Right cardiac atrium (tissue), 5 donors: ENCODE measurements at places on chromosomes 1 and 21.

- DNase-seq: no peak
These were observed 8.2 kb downstream of the MUL1 start for GRCh38 chr1:20499718-20500117.

DNA sequence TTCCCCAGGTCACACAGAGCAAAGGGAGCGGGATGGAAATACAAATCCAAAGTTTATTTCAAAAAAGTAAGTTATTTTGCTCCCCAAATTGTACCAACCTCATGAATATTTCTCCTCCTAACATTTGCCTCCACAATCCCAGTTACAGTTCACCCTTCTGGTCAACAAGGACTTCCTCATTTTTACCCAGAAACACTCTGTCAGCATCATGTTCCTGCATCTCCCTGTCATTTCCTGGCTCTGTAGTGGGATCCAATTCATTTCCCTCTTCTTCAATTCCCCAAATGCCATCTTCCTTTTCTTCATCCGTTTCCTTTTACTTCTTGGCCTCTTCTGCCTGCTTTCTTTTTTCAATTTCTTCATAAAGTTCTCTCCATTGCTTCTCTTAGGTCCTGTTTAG, 32.0 kb upstream of the EPS15 start:
- no peak for DNase-seq

- DNase-seq: no peak
These were observed 121.5 kb upstream of the SOD1 start for GRCh38 chr21:31537872-31538576.

DNA sequence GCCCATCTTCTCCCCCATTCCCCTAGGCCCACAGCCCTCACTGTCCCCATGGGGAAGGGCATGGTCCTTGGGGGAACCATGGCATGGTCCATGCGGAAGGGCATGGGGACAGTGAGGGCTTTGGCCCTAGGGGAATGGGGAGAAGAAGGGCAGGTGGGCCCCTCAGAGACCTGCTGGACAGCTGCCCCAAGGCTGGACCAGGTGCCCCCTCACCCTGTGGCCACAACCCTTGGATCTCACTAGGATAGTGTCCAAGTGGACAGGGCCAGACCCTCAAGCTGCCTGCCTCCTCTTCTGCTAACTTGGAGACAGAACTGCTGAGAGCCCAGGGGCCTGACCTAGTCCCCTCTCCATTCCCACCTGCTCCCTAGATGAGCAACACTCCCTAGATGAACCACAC, 12.4 kb upstream of the SMYD3 start:
- DNase-seq: no peak

DNA sequence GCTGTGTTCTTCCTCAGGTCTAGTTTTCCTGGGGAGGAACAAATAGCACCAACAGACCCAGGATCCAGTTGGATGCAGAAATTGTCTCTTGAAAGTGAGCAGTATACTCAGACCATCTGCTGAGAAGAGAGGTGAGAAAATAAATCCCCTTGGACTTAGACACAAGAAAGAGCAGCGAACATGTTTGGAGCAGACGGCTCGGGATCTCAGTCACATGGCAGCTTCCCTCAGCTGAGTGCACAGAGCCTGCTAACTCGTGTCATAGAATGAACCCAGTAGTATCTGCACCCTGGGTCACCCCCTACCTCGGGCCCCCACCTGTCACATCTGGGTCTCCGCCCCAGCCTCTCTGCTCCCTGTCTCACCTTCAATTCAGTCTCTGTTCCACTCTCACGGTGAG, 115.6 kb downstream of the CCDC185 start:
- DNase-seq: no peak

- DNase-seq: no peak
These were observed 743.8 kb upstream of the NEGR1 start for GRCh38 chr1:73026114-73026513.

GRCh38 chr1:94115900-94116436, 5.0 kb downstream of the ABCA4 start:
- DNase-seq: no peak

DNA sequence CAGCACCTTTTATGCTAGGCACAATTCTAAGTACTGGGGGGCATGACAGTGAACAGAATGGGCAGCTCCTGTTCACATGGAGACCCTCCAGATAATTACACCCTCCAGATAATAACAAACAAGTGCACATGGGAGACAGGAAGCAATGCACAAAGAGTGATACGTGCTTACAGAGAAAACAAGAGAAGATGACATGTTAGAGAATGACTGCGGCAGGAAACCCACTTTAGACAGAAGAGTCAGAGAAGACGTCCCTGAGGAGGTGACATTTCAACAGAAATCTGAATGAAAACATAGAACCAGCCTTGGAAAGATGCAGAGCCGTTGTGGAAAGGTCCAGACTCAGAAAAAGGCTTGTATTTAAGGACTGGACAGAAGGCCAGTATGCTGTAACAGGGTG, 54.7 kb upstream of the ARTN start:
- DNase-seq: no peak

DNA sequence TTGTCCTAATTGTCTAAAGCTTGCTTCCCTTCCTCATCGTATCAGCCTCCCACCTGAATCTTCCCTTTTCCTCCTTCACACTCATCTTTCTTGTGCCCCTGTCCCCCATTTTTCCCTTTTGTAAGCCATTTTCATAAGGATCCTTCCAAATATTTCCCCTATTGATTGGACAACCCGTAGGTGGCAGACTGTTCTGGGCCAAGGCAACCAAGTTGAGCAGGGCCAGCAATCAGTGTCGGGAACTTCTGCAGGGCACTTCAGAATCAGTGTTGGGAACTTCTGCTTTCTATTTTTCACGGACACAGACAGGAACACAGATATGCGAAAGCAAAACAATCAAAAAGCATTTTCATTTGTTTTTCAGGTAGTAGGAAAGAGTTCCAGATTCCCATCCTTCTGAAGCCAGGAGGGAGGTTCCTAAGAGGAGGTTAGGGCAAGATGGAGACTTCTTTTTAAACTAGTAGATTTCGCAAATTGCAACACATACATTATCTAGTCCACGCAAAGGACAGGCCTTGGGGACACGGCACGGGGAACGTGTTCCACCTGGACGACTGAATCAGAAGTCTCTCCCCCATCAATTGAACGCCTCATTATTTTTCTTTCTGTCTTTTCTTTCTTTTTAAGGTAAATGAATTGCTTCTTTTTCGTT, 691 bp upstream of the MPZL1 start:
- peak; percentile 38 for DNase-seq

GRCh38 chr1:202155478-202156021, 4.9 kb downstream of the PTPN7 start:
- DNase-seq: no peak

- peak; percentile 70 for DNase-seq
These were observed 228.3 kb upstream of the DEPDC1 start for GRCh38 chr1:68725001-68725752.

DNA sequence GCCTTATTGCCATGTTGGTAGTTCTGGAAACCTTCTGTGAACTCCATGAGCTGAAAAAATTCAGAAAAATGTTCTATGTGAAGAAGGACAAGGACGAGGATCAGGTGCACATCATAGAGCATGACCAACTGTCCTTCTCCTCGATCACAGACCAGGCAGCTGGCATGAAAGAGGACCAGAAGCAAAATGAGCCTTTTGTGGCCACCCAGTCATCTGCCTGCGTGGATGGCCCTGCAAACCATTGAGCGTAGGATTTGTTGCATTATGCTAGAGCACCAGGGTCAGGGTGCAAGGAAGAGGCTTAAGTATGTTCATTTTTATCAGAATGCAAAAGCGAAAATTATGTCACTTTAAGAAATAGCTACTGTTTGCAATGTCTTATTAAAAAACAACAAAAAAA, 57.4 kb downstream of the KCNK1 start:
- no peak for DNase-seq

- no peak for DNase-seq
These were observed 1.6 kb downstream of the DNMT3L start for GRCh38 chr21:44260066-44260465.

- DNase-seq: no peak
These were observed 254.5 kb downstream of the RRAGC start for GRCh38 chr1:38605063-38605462.

GRCh38 chr1:110650609-110651008, 24.1 kb downstream of the KCNA3 start:
- no peak for DNase-seq

DNA sequence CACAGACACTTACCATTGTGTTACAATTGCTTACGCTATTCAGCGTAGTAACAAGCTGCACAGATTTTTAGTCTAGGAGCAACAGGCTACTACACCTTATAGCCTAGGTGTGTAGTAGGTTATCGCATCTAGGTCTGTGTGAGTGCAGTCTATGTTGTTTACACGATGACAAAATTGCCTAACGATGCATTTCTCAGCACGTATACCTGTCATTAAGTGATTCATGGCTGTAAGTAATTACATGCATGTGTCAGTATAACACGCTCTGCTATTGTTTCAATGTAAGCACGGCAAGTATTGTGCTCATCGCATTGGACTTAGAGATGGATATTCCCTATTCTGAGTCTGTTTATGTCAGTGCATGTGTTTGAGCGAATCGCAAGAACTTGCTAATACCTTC, 15.7 kb upstream of the ZBTB18 start:
- no peak for DNase-seq

DNA sequence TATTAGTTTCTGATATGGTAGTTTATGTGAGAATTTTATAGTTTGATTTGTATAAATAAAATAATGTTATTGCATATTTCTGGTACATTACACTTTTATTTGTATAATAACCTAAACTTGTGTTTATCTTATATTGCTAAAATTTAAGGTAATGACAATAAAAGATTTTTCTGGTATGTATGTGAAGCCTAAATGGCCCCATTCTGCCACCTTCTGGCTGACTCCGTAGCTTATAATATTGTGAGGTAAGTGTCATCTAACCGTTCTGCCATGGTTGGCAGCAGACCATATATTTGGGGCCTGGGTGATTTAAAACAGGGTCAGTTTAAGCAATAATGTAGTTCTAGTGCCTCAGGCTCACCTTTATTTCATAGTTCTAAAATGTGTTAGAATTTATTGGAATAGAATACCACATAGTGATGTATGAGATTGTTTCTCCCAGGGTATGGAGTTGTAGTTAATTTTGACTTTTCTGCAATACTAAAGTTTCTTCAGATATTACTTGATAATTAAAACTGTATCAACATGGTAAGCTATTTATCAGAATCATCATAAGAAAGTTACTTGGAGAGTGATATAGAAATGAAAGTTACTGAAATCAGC, 21.2 kb upstream of the PRKACB start:
- DNase-seq: peak; percentile 81

DNA sequence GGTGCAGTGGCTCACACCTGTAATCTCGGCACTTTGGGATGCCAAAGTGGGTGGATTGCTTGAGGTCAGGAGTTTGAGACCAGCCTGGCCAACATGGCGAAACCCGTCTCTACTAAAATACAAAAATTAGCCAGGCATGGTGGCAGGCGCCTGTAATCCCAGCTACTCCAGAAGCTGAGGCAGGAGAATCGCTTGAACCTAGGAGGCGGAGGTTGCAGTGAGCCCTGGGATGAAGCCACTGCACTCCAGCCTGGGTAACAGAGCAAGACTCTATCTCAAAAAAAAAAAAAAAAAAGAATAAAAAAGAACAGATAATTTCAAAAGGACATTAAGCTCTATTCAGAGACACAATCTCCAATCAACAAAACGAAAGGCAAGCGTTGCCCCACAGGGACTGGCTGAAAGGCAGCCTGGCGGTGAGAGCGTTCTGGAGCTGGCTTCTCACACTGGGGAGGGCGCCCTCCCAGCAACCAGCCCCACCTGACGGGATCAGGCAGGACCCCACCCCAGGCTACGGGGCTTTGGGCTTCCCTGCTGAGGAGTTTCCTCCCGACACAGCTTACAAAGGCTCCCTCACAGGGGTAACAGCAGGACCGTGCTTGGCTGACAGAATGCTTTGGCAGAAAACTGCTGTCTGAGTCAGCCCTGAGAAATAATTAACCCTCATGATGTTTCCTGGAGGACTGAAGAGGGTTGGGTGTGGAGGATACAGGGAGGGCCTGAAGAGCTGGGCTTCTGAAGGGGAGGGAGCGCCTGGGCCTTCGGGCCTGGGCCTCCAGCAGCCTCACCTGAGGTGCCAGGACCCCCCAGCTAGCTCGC, 31.1 kb upstream of the SRP9 start:
- DNase-seq: peak; percentile 87
